NCI-H524 (cell line): ENCODE measurements at places on chromosomes 16 and 17.

DNA sequence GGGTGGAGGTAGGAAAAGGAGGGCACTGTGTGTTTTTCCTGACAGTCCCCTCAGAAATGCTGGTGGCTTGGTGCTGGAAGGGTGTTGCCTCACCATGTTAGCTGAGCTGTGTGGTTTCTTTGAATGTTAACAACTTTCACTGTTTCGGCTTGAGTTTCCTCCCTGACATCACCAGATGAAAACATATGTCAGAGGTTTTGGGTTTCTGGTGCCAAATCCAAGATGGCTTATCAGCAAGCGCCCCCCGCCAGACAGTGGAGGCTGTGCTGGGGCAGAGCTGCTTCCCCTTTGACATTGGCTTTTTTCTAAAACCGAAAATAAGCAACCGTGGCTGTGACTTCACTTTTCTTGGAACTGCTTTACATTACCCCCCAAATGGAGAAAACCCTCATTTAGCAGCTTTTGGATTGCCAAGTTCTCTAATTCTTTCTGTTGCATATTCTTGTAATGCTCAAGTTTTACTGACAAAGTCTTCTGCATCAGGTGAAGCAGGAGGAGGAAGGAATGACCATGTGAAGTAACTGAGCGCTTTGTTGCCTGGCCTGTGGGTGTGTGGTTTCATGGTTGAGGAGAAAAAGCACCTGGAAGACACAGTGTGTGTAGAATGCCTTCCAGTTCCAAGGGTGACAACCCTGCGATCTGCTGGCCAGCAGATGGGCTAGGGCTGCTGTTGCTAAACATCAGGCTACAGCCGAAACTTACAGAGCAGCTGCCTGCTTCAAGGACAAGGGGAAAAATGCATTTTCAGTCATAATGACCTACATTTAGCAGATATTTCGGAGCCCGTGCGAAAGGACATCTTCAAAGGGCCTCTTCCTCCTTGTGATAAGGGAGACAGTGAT, 9.7 kb downstream of the RMI2 start:
- no peak for DNase-seq

GRCh38 chr16:28062261-28062846, 1.2 kb downstream of the GSG1L start:
- peak; percentile 60 for DNase-seq

GRCh38 chr16:22356930-22357634, 17.3 kb downstream of the CDR2 start:
- DNase-seq, result no peak

GRCh38 chr17:43021741-43022512, at the start of gene VAT1:
TSS of gene VAT1 (minus strand) at chr17:43022385. CDS start at chr17:43022322, 63 bp downstream.
- DNase-seq, result peak; percentile 80

GRCh38 chr16:88705801-88706228, 393 bp downstream of the RNF166 start:
- no peak for DNase-seq

DNA sequence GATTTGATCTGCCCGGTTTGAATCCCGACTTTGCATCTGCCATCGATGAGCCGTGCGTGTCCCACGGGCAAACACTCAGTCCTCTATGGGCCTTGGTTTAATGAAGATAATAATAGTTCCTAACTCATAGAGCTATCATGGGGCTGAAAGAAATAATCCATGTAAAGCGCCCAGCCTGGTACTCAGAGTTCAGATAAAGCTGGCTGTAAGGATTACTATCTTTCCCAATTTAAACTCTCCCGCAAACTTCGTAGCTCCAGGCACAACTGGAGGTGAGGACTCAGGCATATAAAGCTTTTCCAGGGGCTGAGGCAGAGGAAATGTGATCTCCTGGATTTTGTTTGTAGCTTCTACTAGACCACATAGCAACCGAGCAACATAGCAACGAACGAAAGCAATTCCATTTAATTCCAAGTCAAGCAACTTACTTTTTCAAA, 16.3 kb downstream of the ALOX15 start:
- DNase-seq, result no peak

DNA sequence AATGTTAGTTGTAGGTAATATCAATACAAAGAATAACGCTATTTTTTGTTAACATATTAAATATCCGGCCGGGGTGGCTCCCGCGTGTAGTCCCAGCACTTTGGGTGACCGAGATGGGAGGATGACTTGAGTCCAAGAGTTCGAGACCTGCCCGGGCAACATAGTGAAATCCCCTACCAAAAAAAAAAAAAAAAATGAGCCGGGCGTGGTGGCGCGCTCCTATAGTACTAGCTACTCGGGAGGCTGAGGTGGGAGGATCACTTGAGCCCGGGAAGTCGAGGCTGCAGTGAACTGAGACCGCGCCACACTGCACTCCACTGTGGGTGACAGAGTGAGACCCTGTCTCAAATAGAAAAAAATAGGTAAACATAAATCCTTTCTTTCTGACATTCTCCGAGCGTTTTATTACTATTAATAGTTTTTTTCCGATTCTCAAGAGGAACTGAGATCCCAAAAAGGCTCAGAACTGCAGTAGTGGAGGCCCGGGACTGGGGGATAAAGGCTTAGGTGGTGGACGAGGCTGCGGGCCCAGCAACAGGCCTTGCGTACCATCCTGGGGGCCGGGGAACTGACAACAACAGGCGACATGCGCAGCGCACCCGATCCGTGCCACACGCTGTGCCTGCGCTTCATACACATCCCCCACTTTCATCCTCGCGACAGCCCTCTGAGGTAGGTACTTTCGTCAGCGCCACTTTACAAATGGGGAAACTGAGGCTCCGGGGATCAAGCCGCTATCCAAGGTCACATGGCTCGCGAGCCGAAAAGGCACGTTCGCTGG, 919 bp downstream of the N4BP1 start:
- DNase-seq, result peak; percentile 61

- DNase-seq, result peak; percentile 44
These were observed 740 bp upstream of the ATP6V0D1 start for GRCh38 chr16:67481561-67482232.

- DNase-seq, result no peak
These were observed 96.2 kb downstream of the USP31 start for GRCh38 chr16:23052908-23053580.

DNA sequence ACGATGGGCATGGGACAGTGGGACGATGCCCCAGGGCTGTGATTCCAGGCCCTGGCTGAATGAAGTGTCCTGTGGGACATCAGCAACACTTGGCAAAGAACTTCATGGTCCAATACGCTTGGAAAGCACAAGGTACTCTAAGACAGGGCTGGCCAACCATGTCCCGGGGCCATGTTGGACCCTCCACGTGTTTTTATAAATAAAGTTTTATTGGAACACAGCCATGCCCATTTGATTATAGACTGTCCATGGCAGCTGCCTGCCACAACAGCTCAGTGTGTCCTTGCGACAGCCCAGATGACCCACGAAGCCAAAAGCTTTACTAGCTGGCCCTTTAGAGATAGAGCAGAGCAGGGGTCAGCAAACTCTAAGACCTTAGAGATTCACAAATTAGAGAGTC, 282.1 kb downstream of the C16orf95 start:
- DNase-seq, result no peak

- DNase-seq, result no peak
These were observed 42.7 kb upstream of the ICAM2 start for GRCh38 chr17:64063088-64063487.

- DNase-seq, result no peak
These were observed 544.5 kb downstream of the NPIPA7 start for GRCh38 chr16:16923479-16923878.

DNA sequence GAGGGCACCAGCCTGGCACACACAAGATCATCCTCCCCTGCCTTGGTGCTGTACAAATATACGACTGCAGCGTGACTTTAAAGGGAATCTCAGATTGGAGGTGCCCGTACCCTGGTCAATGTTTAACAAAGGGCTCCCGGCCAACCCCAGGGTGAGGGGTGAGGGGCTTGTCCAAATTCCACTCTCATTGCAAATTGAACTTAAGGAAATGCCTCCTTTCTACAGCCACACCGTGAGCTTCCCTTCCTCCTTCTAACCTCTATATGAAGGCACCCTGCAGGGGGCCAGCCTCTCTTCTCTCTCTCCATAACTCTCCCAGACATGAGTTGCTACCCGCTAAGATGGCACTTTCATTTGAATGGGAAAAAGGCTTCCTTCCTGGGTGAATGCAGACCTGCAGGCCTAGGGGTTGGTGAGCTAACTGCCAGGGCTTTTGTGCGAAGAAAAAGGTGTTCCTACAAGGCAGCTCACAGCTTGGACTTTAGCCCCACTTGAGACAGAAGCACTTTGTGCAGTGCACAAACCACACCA, 76.6 kb downstream of the IRF8 start:
- no peak for DNase-seq

DNA sequence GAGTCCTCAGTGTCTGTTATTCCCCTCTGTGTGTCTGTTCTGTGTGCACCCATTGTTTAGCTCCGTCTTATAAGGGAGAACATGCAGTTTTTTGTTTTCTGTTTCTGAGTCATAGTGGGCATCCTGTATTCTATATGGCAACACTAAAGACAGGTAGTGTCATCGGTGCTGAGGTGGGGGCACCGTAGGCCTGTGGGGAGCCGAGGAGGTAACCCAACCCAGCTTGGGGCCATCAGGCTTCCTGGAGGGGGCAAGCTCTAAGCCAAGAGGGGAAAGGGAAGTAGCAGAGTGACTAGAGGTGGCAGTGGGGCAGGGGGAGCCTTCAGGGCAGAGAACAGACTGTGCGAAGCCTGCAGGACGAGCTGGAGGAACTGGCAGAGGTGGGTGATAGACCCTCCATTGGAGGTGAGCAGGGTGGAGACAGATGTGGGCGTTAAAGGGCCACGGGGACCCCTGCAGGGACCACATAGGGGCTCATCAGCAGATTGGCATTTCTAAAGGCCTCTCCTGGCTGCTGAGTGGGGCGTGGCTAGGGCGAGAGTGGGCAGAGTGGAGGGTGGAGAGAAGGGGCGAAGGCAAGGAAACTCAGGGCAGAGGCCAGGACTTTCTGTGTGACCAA, 36.5 kb downstream of the CPNE2 start:
- DNase-seq, result no peak

DNA sequence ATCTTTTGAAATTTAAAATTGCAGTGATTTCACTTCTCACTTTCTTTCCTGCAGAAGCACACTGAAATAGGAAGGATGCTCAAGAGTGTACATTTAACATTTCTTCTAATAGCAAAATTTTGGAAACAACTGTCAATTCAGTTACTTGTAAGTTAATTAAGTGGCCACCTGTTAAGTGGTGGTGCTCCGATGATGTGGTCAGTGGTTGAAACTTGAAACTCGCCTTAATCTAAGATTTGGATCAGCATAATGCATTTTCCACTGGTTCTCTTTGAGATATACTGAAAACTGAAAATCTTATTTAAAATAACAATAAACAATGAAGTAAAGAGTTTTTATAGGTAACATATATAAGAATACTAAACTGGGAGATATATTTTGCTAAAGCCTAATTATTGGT, 7.0 kb upstream of the MYH8 start:
- peak; percentile 43 for DNase-seq

GRCh38 chr17:15659236-15659635, 24.9 kb downstream of the TRIM16 start:
- DNase-seq, result no peak

DNA sequence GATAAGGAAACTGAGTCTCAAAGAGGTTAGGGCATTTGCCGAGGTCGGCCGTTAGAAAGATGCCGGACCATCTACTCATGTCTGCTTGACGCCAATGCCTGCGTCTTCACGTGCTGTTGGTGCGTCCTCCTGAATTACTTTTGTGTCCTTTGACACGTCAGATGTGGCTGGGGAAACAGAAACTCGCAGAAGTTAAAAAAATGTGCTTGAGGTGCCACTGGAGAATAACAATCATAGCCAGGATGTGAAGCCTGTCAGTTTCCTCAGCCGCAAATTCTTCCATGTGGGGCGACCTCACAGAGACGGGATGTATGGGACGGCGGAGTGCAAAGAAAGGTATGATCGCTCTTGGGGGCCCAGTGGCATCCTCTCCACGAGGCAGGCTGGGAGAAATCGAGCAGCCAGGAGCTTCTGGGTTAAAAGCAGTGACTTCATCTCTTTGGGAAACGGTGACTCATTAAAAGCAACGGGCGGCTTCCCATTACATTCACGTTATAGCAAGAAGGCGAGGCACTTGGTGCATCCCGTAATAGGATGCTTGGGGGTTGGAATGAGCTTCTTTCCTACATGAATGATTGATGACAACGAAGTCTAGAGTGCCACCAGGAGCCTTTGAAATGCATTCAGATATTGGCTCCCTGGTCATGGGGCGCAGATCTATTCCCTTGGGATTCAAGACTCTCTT, 67.8 kb downstream of the BMERB1 start:
- DNase-seq, result no peak

GRCh38 chr17:61456688-61457225, 4.5 kb downstream of the TBX4 start:
- DNase-seq, result no peak
